Fibroblast of skin of right quadriceps (primary cell): ENCODE measurements at places on chromosomes 7 and 10.

- DNase-seq, result no peak
Observed at GRCh38 chr10:49564461-49565009, 25.6 kb upstream of the ERCC6 start.

DNA sequence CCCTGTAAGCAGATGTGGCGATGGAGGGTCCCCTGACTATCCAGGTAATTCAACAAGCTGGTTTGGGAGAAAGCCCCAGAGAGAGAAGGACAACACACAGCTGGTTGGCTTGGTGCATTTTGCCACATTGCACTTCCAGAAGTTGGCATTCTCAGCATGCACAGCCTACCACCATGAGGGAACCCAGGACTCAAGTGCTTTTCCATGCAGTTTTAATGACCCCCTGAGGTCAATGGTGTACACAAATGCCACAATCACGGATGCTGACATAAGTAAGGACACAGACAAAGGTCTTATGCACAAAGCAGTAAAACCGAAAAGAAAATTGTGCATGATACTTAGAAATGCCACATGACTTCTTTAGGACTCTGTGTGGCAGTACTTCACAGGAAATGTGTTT, 645.1 kb downstream of the KCNMA1 start:
- no peak for DNase-seq

DNA sequence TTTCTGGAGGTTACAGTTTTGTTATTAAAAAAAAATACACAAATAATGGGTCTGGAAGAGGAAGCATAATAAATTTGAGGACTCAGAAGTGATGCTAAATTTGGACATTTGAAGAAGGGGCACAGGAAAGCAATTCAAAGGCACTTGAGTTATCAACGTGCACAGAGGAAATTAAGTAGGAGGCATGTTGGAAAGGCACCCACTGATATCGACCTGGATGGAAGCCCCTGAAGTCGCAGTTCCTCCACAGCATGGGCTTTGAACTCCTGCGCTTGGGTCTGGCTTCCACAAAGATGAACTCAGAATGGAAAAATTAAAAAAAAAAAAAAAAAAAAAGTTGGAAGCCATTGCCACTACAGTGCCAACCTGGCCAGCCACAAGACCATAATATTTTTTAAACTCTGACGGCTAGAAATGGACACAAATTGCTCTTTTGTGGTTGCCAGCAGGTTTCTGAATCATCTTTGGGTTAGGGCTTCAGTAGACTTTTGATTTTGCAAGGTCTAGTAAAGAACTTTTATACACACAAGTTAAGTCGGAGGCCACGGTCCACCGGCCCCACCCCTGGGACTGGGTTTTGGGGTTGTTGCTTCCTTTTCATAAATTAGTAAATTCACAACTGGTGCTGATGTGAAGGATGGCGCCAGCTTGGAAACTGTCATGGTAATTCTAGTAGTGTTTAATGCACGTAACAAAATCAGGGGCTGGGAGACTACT, 21.6 kb downstream of the JCAD start:
- DNase-seq, result no peak

DNA sequence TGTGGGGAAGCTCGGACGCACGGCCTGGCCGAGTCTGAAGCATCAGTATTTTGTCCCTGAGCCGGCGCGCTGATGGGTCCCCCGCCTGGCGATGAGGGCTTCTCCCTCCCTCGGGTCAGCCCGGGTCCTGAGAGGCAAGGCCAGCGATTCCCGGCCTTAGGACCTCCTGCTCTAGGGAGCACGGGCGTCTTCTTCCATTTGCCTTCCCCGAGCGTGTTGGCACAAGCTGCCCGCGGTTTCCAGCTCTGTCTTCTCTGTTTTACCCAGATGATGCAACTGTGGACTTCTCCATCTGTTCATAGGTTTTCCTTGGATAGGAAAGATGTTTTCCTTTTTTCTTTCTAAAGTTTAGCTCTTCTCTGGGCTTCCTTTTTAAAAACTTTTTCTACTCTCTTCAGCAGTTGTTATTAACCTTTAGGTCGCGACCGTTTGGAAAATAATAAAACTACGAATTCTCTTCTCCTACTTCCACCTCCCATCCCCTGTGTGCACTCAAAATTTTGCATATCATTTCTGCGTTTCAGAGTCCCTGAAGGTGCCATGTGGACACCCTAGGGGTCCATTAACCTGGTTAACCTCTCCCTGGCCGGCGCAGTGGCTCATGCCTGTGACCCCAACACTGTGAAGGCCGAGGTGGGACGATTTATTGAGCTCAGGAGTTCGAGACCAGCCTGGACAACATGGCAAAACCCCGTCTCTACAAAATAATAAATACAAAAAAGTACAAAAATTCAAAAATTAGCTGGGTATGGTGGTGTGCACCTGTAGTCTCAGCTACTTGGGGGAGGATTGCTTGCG, 1.4 kb upstream of the SLC25A28 start:
- DNase-seq, result no peak

GRCh38 chr7:137936509-137937201, 65.2 kb downstream of the CREB3L2 start:
- no peak for DNase-seq

DNA sequence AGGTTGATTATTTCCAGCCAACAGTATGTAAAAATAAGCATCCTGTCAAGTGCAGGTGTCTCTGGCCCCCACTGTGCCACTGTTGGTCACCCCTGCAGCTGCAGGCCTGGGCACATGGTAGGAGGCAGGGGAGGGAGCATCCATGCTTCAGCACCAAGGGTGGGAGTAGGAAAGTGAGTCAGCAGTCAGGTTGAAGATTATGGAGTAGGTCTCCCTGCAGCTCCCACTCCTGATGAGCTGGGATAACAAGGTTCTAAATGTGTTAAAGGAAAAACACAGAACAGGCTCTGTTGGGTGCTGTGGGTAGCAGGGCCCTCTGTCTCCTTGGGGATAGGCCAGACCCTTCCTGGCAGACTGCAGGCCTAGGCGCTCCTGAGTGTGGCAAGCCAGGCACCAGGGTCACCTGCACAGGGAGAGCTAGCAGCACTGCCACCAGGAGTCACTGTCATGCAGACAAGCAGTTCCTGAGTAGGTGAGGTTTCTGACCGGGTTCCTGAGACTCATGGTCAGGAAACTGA, 59.3 kb downstream of the NUDCD3 start:
- DNase-seq, result no peak

DNA sequence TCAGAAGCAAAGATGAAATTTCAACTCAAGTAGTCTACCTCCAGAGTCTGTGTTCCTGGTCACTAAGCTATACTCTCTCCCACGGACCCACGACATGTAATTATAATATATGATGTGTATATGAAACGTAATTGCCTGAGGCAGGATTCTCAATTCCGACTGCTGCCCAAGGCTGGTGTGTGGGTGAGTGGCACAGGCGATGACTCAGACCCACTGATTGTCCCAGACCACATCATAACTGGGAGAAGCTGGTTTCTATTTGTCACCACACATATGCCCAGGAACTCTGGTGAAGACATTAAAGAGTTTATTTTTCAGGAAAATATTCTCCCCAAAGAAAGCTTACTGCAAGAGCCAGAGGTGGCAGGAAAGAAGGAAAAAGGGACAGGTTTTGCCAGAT, 219.3 kb downstream of the JAZF1 start:
- DNase-seq, result peak; percentile 37

DNA sequence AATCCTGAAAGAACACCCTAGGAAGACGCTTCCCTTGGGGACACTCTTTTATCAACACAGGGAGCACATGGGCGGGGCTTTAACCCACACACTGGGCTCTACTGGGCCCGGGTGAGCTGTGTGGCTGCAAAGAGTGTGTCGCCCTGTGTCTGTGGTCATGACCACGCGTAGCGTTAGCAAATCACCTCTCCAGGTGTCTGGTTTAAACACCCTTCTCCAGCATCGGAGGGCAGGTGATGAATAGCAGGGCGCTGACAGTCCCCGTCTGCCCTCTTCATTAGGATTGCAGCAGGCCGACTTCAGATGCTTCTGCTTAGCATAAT, 127.7 kb downstream of the ADARB2 start:
- DNase-seq, result no peak

- DNase-seq, result no peak
Observed at GRCh38 chr10:88455831-88456230, 127.3 kb downstream of the RNLS start.

DNA sequence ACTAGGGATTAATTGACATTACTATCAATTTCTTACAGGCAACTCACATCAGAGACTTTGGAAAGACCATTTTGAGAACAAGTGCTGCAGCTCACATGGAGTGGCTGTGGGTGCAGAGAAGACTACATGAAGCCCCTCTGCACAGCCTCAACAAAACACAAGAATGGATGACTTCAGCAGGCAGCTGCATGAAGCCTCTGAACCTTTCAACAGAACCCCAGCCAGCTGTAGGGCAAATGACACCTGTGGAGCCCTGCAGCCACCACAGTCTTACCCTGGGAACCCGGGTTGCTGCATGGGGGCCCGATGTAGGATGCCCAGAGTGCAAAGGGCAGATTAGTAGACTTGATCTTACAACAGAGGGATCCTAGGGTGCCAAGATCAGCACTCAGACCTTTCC, 62.0 kb upstream of the CAMK2B start:
- DNase-seq, result no peak

DNA sequence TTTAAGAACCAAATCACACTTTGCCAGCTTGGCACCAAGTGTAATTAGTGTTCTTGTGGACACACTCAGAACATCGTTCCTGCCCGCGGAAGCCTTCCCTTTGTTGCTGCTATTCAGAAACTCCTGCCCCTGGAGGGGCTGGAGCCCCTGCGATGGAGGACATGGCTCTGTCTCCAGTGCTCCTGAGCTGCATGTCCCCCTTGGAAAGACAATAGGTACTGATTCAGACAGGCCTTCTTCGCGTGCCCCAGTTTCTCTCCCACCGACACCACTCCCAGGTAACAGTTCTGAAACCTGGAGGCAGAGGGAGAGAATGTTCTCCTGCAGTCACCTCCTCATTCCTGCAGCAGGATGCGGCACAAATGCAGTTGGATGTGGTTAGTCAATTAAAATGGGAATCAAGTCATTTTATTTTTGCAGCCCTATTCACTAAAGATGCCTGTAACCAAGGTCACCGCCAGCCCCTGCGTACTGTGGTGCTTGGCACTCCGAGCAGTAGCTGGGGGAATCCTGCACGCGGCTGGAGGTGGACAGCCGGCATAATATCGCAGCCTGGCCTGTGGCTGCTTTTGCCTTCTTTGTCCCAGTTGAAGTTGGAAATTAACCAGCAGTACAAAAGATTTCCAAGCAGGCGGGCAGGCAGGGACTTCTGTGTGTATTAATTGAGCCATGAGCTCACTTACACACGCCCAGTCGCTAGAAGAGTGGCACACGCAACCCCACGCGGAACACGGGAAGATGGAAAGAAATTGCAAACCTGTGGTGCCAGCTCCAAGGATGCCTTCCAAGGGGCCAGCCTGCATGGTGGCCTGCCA, 205.7 kb downstream of the EBF3 start:
- no peak for DNase-seq

GRCh38 chr7:30212701-30213111, 71.7 kb upstream of the ZNRF2 start:
- no peak for DNase-seq

GRCh38 chr10:107589081-107589480, 424.6 kb upstream of the SORCS1 start:
- no peak for DNase-seq

- DNase-seq, result no peak
Observed at GRCh38 chr7:50660040-50660829, 95.0 kb upstream of the DDC start.

GRCh38 chr7:71403202-71403946, 271.4 kb downstream of the GALNT17 start:
- no peak for DNase-seq

DNA sequence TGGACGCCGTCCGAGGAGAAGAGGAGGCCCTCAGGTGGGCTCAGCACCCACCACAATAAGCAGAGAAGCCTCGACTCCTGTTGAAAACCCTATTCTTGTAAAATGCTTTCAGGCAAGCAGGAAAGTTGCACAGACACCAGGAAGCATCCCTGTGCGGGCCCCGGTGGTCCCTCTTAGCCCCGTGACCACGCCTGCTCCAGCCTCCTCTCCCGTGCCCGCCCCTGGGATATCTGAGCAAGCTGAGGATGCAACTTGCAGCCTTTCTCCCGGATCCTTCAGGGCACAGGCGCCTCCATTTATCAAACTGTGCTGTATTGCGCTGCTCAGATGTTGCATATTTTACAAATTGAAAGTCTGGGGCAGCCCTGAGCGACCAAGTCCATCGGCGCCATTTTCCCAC, 72.7 kb downstream of the CFAP46 start:
- no peak for DNase-seq

DNA sequence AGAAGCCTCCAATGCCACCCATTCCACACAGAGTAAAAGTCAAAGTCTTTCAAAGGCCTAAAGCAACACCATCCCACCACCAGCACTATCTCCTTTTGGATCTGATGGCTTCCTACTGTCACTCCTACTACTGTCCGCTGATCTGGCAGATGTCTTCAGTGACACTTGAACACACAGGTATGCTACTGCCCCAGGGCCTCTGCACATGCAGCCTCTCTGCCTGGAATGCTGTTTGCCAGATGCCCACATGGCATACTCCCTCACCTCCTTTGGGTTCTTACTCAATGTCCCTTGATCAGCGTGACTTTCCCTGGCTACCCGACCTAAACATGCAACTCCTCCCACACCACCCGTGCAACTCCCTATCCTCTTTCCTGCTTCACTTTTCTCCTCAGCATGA, 512.4 kb downstream of the KCNMA1 start:
- no peak for DNase-seq

GRCh38 chr10:61354401-61354975, 98.7 kb downstream of the TMEM26 start:
- DNase-seq, result peak; percentile 37

DNA sequence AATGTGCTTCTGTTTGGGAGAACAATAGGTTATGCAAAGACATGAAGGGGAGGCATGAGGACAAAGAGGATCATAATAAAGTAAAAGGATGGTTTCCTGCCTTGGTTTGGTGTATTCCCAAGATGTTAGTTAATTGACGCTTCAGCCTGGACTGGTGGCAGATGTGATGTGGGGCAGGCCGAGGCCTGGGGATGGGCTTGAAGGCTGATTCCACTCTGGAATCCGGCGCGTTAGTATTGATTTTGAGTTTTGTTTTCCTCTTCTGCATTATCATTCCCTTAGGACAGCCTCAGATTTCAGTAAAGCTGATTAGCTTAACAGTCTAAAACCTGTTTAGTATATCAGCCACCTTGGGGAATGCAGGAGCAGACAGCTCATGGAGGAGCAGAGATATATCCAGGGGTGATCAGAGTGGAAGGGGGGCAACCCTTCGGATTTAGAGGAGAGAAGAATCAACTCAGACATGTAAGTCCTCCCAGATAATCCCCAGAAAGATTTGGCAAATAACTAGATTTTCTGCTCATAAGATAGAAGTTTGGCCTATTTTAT, 159.8 kb upstream of the MTPN start:
- DNase-seq, result no peak

DNA sequence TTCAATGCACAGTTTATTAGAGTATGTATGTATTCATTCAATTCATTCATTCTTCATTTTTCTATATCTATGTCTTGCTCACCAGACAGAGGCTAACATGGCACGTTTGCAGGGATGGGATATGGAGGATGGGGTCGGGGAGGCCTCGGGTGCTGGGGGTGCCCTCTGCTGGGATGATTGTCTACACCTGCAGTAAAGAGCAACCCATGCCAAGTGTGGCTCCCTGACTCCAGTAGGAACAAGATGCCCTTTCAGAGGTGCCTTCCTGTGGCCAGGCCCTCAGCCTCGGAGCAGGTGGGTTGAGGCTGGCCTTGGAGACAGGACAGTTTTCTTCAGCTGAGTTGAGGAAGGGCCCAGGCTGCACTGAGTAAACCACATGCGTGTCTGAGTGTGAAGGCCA, 157.2 kb downstream of the SH2D4B start:
- DNase-seq, result no peak
